ENCODE measurements at places on chromosomes 5 and 9.

GRCh38 chr9:120718316-120718715 lies 4.0 kb upstream of the MEGF9 start:
- DNase-seq, result no peak

GRCh38 chr5:115594128-115595047 lies 7.9 kb downstream of the TICAM2 start:
- DNase-seq, result no peak

DNA sequence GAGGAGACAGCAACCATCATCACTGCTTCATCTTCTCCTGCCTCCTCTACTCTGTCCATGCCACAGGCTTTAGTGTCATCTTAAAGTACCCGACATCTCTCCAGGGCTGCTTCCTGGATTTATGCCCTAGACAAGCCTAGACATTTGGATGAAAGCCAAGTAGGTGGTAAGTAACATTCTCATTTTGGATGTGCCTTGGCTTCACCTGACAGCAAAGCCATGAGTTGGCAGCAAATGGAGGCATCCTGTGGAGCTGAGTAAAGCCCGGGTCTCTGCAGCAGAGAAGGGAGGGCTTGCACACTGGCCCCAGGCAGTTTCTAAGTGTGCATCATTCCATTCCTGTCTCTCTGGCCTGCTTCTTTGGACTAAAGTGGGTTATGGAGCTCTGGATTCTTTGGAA lies 299.1 kb downstream of the DMAC1 start:
- DNase-seq, result no peak

- no peak for DNase-seq
Measured at GRCh38 chr9:17832812-17833211, 253.9 kb downstream of the SH3GL2 start.

DNA sequence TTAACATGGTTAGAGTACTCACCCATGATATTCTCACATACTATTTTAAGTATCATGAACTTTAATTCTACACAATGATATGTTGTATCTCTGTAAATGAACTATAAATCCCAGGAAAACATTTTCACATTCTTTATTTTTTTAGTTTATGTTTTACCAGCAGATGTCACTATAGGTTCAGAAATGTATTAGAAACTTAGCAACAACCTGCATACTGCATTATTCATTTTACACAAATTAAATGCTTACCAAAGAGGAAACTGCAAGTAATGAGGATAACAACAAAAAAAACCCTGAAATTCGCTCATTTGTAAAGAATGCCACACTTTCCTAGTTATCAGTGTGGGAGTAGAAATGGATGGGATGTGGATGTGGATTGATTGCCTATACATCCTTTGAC lies 217.5 kb upstream of the OTULINL start:
- DNase-seq, result no peak

All from stimulated activated CD8-positive, alpha-beta memory T cell treated with anti-CD3 and anti-CD28 coated beads, Interleukin-15, amount 100 ng/mL, for 48 hours (primary cell).